AG04449 (cell line): ENCODE measurements at places on chromosomes 2 and 18.

- no peak for DNase-seq
These were observed 63.5 kb upstream of the RAPGEF4 start for GRCh38 chr2:172672114-172672513.

- no peak for DNase-seq
These were observed 30.3 kb downstream of the KIF1A start for GRCh38 chr2:240789501-240790369.

GRCh38 chr2:164145093-164145987 is 409.5 kb upstream of the FIGN start:
- no peak for DNase-seq

- DNase-seq: peak; percentile 89
These were observed 72.3 kb downstream of the MDH1 start for GRCh38 chr2:63661076-63661475.

- DNase-seq: no peak
These were observed 128.0 kb downstream of the EPHA4 start for GRCh38 chr2:221444106-221444505.

- DNase-seq: no peak
These were observed at the start of gene AGAP1 for GRCh38 chr2:235493775-235494715. AGAP1 (plus strand) TSS chr2:235494043.

- DNase-seq: no peak
These were observed 31.6 kb downstream of the MARCO start for GRCh38 chr2:118973542-118973951.

DNA sequence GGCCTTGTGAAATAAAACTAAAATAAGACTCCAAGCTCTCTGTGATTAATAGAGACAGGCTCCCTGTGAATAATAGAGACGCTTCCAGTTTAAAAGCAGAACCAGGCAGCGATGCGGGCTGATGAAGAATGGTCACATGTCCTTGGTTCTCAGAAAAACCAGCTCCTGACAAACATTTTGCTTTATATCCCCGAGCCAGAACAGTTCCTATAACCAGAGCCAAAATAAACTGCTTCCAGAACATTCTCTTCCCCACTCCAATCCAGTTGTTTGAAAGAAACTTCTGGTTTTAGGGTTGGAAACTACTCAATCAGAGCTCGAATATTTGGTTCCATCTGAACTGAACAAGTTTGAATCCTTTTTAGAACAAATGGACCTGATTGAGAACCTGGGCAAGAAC is 213.7 kb downstream of the TSN start:
- no peak for DNase-seq

- DNase-seq: no peak
These were observed 10.0 kb downstream of the SPEG start for GRCh38 chr2:219444566-219445091.

DNA sequence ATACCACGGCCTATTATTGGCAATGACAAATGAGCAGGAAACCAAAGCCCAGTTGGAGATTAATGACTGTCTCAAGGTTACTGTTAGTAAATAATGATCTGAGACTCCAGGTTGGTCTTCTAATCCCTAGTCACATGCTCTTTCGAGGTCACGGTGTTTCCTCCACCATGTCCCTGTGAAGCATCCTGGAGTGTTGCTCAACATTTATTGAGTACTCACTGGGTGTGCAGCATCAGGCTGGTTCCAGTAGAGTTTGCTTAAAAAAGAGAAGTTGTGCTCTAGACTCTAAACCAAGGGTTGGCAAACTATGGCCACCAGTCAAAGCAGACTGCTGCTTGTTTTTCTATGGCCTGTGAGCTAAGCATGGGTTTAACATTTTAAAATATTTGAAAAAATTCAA is 263.8 kb upstream of the ATP5MC3 start:
- DNase-seq: no peak

- DNase-seq: no peak
These were observed 1.9 kb downstream of the WDR12 start for GRCh38 chr2:202909394-202910192.

DNA sequence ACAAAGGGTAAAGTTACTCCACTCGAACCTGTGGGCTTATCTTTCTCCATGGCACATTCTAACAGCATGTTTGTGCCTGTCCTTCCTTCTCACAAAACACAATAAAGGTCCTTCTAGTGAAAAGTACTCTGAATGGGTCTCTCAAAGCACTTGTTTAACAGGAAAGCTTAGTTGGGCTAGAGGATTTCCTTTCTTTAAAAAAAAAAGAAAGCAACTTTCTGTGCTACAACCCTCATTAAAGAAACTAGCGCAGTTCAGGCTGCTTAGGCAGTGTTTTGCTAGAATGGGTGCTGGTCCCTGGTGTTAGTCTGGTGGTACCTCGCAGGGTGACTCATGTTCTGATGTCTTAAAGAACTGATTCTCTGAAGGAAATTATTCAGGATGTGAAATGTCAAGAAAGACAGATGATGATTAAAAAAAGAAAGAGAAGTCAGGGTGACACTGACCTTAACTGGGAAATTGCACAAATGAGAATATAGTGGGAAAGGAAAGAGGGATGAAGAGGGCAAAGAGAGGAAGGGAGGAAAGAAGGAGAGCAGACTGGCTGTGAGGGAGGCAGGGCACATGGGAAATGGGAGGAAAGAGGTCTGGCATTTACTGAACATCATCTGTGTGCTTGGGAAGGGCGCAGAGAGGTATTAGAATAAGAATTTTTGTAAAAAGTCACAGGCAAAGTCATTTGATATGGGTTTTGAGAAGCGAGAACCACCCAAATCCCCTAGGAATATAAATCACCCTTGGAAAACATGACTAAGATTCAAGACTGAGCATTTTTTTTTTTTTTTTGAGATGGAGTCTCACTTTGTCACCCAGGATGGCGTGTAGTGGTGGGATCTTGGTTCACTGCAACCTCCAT is 74.9 kb downstream of the ATP8B1 start:
- no peak for DNase-seq

- no peak for DNase-seq
These were observed 9.7 kb downstream of the SIX2 start for GRCh38 chr2:44999540-44999939.

DNA sequence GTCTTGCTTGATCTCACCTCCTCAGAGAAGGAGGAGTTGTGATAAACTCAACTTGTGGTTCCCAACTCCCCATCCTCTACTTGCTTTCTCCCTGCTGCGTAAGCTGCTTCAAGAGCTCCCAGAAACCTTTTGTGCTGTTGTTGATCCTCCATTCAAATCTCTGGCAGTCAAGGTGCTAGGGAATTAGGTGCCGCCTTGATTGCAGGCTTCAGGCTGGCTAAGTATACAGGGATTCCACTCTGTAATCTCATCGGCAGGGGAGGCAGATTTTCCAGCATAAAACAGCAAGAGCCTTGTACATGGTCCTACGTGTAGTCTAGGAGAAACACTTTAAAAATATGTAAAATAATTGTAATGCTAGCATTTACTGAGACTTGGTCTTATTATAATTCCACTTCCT is 116.2 kb upstream of the DDX18 start:
- DNase-seq: no peak

- no peak for DNase-seq
These were observed 55.4 kb downstream of the FASTKD2 start for GRCh38 chr2:206820807-206821206.

DNA sequence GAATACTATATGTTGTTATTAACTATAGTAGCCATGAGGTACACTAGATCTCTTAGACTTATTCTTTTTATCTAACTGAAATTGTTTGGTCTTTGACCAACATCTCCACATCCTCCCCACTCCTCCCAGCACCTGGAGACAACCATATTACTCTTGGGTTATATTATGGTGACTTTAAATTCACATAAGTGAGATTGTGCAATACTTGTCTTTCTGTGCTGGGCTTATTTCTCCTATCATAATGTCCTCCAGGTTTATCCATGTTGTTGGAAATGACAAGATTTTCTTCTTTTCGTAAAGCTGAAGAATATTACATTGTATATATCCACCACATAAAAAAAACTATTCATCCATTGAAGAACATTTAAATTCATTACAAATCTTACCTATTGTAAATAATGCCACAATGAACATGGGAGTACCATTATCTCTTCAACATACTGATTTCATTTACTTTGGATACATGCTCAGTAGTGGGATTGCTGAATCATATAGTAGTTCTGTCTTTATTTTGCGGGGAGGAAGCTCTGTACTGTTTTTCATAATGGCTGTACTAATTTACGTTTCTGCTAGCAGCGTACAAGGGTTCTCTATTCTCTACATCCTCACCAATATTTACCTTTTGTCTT is 159.2 kb upstream of the SCN7A start:
- DNase-seq: no peak

DNA sequence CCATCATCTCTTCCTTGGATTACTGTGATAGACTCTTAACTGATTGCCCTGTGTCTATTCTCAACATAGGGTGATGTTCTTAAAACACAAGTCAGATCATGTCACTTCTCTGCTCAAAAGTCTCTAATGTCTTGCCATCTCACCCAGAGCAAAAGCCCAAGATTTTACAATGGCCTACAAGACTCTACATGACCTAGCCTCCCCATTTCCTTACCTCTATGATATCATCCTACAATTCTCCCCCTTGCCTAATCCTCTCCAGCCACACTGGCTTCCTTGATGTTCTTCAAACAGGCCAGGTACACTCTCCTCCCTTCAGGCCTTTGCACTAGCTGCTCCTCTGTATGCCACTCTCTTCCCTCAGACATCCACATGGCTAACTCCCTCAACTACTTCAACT is 55.1 kb downstream of the ROCK1 start:
- no peak for DNase-seq

DNA sequence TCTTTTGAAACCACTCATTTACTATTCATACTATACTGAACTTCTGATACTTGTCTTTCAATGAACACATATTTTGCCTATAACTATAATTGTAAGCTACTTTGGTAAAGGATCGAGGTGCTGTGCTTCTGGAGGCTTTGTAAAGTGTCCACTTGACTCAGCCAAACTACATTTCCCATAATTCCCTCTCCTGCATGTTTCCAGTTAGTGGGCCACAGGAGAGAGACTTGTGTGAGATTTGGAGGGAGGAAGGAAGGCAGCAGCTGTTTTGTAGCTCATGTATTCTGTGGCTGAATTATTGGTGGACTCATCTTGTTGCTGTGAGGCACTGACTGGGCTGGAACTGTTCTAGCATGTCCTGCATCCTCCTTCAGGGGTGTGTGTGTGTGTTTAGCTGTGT is 328.8 kb downstream of the ARL6IP6 start:
- DNase-seq: no peak

GRCh38 chr2:64267699-64268098 is 123.5 kb upstream of the PELI1 start:
- DNase-seq: no peak

- no peak for DNase-seq
These were observed 46.4 kb upstream of the SPTBN1 start for GRCh38 chr2:54409752-54410151.

- DNase-seq: no peak
These were observed 4.8 kb downstream of the COPS9 start for GRCh38 chr2:240131296-240131695.

DNA sequence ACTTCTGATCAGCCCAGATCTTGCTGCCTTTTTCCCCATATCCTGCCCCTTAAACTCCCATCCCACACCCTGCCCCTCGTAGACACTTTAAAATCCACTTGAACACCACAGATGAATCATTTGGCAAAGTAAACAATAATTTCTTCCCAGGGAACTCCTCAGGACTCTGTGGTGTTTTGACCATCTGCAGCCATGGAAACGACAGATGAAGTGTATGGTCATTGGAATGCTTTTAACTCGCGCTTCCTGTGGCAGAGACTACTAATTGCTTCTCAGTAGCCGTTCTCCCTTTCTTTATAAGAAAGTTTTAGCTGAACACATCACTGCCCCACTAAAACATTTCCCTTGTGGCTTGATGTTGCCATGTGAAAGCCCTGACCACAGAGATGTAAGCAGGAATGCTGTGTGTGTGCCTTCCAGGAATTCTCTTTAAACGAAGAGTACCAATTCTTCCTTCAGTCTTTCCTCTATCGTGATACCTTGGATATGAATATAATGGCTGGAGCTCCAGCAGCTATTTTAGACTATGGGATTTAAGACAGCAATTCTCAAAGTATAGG is 92.7 kb upstream of the PARD3B start:
- DNase-seq: peak; percentile 98

GRCh38 chr18:22026362-22026761 is 143.0 kb upstream of the GATA6 start:
- no peak for DNase-seq

GRCh38 chr2:25178976-25179375 is 10.6 kb upstream of the POMC start:
- no peak for DNase-seq

GRCh38 chr18:65399091-65399490 is 351.7 kb upstream of the CDH7 start:
- no peak for DNase-seq

DNA sequence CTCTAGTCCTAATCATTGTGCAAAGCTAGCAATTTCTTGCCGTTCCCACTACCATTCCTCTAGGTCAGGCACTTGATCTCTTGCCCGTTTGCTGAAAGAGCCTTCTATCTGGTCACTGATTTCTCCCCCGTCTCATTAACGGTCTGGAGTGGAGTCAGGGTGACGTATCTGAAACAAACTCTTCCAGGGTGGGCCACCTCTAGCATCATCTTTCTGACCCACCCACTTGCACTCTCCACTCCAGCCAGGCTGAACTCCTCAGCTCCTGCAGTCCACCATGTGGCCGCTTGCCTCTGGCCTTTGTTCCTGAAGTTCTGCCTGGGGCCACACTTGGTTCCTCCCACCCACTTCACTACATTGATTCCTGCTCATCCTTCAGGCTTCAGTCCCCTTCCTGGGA is 13.3 kb downstream of the BCL2 start:
- DNase-seq: no peak

DNA sequence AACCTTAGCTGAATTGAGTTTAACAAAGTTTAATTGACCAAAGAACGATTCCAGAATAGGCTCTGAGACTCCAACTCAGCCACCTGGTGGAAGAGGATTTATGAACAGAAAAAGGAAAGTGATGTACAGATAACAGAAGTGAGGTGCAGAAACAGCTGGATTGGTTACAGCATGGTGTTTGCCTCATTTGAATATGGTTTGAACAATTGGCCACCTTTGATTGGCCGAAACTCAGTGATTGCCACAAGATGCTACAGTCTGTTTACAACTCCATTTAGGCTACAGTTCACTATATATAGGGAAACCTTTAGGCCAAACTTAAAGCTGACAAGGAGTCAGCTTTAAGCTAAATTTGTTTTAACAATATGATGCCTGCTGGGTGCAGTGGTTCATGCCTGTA is 28.1 kb upstream of the SLC35G4 start:
- DNase-seq: no peak

DNA sequence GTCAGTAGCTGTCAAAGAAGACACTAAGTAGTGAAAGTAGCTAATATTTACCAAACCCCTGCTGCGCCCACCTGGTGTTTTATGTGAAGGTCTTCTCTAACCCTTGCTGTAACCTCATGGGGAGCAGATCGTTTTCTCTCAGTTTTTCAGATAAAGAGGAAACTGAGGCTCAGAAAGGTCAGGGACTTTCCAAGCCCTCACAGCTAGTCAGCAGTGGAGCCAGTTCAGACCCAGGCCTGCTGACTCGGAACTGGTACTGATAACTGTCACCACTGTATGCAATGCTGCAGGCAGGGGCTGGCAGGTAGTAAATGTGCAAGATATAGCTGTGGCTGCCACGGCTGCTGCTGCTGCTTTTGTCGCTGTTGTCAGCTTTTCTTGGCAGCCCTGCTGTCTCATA is 69.1 kb downstream of the LRRFIP1 start:
- no peak for DNase-seq
